ENCODE measurements at places on chromosomes 2 and 18.

GRCh38 chr2:19041434-19042041, 316.9 kb downstream of the OSR1 start:
- DNase-seq, result no peak

GRCh38 chr2:65388051-65388531, 44.3 kb downstream of the SPRED2 start:
- no peak for DNase-seq

GRCh38 chr2:38115216-38116032, 39.5 kb upstream of the CYP1B1 start:
- no peak for DNase-seq

DNA sequence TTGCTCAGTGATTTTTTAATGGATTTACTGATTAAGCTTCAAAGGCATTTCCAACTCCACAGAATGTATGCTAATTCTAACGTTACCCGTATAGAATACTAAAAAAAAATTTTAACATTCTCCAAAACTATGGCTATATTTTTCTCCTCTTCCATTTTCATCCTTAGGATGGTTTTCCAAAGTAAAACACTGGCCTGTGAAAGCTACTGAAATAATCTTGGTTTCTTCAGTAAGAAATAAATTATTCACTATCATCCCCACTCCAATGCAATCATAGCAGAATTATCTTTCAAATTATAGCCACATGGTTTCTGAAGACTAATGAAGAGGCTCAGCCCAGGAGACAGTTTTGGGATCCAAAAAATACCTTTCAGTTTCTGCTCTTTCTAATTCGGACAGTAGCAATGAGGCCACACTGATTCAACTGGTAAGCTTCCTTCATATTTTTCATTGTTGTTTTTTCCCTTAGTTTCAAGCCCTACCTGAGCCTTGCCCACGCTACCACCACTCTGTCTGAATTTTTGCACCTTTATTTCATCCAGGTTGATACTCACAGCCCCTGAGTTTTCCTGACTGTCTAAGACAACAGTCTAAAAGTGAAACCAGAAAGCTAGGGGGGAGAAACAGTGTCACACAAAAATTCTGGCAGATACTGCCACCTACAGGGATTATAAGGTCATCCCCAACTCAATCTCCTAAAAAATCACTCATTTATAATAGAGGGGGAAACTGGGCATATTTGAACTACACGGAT, 887.9 kb downstream of the NRXN1 start:
- no peak for DNase-seq

- DNase-seq, result no peak
These were observed 51.5 kb downstream of the PLEKHB2 start for GRCh38 chr2:131156452-131157149.
